NCI-H1694 treated with DMSO at 0.1 percent for 48 hours (cell line): ENCODE measurements at places on chromosomes 12 and 14.

DNA sequence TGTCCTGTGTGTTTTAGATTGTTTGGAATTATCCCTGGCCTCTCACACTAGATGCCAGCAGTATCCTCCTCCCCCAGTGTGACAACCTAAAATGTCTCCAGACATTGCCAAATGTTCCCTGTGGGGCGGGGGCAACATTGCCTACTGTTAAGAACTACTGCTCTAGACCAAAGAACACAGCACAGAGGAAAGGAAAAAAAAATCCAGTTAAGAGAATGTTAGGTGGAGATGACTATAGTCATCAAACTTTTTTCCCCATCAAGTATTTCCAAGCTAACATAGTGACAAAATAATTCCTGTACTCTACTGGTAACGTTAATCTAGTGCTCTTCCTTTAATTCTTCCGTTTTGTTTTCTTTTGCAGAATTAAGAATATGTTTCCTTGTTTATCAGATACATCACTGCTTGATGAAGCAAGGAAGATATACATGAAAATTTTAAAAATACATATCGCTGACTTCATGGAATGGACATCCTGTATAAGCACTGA lies 3.5 kb downstream of the CDKN1B start:
- DNase-seq = peak; percentile 79

DNA sequence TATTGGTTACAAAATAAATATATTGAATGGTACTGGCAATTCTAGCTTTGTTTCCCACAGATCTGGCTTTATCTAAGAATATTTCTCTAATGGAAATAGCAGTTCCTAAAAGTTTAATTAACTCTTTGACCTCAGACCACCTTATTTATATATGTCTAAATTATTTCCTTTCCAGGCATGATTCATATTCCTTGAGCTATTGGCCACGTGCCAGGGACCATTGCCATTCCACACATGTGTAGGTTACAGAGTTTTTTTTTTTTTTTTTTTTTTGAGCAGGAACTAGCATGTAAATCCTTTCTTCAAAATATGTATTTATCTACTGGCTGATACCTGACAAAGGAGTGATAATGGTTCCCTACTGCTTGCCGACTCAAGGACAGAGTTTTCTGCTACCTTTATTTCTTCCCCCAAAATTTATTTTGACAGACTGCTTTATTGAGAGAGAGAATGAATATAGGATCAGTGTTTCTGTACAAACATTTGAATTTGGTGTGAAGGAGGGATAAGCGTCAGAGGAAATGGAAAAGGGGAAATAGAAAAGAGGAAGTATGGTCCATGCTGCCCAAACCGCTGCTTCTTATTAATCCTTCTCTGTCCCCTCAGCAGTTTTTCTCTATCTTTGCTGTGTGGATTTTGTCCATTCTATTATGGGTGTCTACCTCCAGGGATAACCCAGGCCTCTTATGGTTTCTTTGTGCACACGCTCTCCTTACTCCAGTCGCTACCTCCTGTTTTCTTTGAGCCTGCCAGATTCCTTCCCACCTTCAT lies 36.4 kb downstream of the PDE3A start:
- no peak for DNase-seq

DNA sequence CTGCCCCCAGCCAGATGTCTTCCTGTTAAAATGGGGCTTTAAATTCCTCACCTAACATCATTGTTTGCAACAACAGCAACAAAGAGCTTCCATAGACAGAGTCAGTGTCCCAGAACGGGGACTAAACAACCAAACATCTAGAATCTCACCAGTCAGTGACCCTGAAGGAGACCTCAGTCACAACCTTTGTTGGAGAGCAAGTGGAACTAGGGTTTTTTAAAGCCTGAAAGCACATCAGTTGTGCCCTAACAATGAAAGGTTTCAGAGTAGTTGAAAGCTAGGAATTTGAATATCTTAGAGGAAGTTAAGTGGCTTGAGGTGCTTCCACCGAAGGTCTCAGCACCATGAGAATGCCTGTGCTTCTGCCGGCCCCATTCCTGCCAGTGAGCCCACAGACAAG lies 5.0 kb upstream of the ALDH2 start:
- DNase-seq = no peak

- no peak for DNase-seq
Observed at GRCh38 chr12:1559676-1560091, 34.7 kb downstream of the FBXL14 start.

DNA sequence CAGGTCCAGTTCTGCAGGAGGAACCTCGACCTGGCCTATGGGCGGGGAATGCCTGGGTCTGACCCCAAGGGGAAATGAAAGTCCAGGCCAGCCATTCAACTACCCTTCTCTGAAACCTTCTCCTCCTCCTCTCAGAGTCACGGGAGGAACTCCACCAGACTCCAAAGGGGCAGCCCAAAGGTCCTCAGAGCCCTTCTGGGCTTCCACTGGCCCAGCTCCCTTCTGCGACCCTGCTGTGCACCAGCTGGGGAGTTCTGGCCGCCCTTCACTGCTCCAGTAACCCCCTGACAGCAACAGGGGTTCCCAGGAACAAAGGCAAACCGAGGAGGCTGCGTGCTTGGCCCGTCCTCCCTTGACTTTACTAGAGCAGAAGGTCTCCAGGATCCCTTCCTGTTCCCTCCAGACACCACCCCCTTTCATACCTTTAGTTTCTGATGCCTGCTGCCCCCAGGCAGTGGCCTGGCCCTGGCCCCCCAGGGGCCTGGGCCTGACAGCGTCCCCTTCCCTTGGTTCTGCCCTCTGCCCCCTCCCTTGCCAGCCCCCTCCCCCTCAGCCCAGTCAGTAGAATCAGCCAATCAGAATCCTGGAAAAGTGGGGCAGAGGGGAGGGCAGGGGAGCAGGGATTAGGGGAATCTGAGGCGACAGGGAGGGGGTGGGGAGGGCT lies 850 bp upstream of the ZNF385A start:
- DNase-seq = no peak

DNA sequence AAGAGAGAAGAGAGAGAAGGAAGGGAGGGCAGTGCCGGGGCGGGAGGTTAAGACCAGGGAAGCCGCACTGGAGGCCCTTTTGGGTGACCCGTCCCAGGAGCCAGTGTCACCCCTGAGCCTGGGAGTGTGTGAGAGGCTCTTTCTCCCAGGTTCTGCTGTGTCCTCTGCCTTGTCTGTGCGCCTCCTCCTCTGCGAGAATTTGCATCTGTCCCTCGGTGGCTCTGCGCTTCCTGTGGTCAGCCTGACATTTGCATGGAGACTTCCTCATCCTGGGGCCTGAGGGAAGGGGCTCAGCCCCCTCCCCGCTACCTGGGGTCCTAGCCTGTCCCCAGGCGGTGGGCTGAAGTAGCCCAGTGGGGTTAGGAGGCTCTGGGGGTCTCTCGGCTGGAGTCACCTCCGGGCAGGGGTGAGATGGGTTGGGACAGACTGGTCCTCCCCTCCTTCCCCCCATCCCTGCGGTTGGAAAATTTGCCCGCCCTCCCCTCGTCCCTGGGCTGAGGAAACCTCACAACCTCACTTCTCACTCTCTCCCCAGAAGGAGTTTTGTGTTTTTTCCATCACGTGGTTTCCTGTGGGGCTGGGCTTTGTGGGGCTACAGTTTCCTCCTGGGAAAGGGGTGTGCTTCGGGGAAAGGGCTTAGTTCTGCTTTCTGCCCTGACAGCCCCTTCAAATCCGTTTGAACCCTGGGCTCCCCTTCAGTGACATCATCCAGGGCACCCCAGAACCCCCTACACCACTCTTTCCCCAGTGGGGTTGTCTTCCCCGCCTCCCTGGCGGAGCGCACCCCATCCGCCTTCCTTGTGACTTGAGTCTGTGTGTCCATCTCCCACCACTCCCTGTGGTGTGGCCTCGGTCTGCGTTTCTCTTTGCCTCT lies 2.5 kb downstream of the PTPN6 start:
- no peak for DNase-seq

DNA sequence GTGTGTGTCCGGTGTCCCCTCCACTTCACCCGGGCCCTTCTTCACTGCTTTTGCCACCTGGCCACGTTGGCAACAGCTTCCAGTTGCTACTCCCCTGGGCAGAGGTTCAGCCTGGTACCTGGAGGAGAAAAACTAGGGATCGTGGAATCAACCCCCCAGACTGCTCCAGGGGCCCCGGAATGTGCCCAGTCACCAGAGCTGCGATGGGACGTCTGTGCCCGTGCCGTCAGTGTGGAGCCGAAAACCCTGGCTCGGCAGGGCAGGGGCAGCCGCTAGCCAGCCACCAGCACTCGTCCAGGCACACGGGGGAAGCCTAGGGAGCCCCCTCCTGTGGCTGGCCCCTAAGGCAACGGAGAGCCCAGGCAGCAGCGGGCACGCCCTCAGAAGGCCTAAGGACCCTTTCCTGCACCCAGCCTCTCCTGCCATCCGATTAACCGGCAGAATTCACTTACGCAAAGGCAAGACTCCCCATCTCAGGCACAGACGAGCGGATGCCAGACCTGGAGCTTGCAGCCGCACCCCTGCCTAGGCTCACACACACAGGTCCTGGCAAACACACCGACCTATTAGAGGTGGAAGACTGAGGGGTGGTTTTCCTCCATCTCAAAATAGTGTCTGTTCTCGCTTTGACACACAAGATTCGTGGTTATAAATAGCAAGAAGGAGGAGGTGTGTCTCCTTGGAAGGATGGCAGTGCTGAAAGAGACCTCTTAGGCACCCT lies 62.6 kb downstream of the FBXL14 start:
- DNase-seq = no peak

GRCh38 chr12:125944446-125944845 lies 879.2 kb downstream of the AACS start:
- no peak for DNase-seq

GRCh38 chr14:29853272-29853671 lies 74.4 kb downstream of the PRKD1 start:
- DNase-seq = no peak

- DNase-seq = no peak
Observed at GRCh38 chr12:4449851-4450221, 4.2 kb upstream of the FGF6 start.
